ENCODE measurements at places on chromosomes 7 and 10.

DNA sequence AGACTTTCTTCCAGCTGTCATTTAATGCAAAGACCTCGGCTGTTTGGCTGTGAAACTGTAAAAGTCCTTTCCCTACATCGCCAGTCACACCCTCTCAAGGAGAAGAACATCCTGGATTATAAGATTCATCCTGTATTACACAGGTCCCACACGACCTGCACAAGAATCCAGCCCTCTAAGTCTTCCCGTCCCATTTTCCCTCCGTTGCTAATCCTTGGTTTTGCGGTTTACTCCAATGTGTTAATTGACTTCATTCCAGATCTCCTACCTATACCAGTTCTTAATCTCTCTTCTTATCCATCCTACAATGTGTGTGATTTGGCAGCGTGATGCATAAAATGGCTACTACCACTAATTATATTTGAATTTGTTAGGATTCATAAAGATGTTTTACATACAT lies 110.4 kb downstream of the COL28A1 start:
- DNase-seq: no peak

DNA sequence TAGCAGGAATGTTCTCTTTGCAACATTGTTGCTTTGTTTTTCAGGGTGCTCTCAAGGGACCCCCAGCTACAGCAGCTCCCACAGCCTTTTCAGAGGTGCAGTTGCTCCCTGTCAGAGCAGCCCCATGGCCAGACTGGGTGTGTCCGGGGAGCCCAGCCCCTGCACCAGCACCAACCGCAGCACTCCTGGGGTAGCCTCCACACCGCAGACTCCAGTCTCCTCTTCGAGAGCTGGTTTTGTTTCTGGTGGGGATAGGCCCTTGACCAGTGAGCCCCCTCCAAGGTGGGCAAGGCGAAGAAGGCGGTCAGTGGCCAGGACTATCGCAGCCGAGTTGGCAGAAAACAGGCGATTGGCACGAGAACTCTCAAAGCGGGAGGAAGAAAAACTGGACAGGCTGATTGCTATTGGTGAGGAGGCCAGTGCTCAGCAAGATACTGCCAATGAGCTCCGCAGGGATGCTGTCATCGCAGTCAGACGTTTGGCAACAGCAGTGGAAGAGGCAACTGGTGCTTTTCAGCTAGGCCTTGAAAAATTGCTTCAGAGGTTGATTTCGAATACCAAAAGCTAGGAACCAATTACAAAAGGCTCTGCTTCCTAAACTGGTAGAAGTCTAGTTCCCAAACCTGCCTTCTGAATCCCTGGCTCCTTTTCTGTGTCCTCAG lies 5.4 kb downstream of the HSPA14 start:
- no peak for DNase-seq

DNA sequence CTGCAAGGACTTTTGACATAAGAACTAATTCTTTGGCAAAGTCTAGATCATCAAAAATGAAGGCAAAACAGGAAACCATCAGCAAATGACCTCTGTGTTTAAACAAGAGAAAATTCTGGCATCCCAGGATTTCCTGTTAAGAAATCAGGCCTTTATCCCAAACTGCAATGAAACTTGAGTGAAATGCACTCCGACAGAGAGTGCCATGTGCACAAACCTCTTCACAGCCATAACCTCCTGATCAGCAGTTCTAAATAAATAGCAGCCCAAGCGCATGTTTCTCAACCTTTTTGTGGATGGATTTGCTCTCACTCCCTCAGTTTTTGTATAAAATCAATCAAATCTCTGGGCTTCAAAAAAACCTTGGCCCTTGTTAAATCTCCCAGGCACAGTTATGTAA lies 107.7 kb upstream of the EEPD1 start:
- DNase-seq: no peak

DNA sequence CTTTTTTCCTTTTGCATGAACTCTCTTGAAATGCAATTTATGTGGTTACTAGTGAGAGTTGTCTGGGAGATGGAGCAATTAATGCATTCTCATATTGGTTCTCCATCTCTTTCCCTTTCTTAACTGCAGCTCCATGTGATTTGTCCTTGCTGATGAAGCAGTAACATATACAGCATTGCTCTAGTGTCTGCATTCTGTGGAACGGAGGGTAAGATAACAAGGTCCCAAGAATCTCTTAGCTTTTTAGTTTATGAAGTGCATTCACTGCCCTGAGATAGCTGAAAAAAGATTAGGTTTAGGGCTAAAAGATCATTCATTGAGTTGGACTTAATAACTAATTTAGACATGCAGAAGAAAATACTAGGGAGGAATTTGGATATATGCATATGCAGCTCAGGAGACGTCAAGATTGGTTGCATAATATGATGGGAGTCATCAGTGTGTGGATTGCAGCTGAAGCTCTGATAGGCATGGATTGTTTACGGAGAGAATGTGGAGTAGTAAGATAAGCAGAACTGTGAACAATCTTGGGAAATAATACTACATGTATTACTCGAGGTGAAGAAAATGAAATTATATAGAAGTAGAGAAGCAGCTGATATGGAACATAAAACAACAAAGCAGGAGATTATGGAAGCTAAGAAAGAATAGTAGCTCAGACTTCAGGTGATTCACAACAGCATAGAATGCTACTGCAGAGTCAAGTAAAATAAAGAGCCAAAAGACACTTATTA lies 404.7 kb downstream of the ARL4A start:
- no peak for DNase-seq

- DNase-seq: no peak
These were observed 251.1 kb downstream of the IPMK start for GRCh38 chr10:58016614-58017013.

DNA sequence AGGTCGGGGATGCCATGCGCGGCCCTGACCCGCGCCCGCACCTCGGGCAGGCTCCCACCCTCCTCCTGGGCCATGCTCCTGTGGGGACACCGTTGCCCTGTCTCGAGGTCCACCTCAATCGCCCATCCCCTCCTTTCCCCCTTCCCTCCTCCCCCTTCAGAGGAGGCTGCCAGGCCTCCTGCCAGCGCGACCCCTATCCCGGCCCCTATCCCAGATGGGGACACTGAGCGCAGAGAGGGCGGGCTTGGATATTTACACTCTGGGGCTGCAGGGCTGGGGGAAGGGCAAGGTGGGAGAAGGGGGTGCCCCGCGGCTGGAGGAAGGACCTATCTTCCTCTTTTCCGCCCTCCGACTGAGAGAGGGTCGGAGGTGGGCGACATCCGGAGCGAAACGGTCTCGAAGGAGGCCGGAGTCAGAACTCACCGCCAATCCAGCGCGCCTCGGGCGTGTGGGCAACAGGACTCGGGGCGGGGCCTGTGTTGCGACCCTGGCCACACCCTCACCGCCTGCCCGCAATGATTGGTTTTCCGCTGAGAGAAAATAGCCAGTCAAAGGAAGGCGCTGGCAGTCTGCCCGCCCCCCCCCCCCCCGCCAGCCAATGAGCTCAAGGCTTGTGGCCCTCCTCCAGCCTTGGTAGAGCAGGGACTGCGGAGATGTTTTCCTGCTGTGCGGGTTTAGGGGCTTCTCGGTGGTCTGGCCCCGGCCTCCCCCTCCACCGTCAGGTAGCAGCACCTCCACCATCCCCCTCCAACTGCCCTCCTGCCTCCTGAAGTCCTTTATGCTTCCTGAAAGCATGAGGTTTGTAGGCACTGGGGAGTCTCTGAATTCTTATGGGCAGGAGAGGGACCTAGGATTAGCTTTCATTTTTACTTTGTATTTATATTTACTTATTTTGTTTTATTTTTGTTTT lies at the start of gene METTL27:
METTL27 (minus strand) TSS at position 450 of the 910 bp plus-strand sequence; CDS start at position 74, 376 bp downstream.
- DNase-seq: peak; percentile 84

DNA sequence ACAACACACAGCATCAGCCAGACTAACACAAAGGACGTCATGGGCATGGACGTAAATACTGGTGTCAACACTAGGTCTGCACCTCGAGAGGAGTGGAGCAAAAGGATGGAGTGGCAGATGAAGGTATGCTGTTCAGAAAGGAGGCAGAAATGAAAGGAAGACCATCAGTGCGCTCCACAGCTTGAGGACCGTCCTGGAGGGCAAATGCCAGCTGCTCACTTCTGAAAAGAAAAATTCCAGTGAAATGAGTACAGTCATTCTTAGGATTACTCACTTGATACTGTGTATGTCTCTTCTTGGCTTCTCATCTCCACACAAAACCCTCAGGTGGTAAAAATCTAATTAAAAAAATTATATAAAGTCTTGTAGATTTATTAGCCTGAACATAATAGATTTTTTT lies 44.8 kb downstream of the EGFR start:
- no peak for DNase-seq

DNA sequence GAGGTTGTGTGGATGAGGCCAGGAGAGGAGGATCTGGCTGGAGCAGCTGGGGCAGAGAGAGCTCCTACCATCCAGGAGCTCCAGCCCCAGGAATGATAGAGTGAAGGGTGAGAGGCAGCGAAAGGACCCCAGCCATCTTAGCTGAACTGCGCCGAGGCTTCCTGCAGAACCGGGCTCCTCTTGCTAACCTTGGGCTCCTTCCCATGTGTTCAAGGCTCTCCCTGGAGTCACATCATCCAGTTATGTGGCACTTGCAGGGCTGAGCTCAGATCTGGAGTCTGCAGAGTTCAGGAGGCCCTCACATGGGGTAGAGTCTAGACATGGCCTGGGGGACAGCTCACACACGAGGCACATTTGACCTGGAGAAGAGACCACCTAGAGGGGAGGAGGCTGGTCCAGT lies 225.0 kb upstream of the ZNF32 start:
- no peak for DNase-seq

GRCh38 chr10:121522831-121523230 lies 75.4 kb downstream of the FGFR2 start:
- DNase-seq: no peak

GRCh38 chr10:31657434-31657872 lies 271.2 kb downstream of the ARHGAP12 start:
- DNase-seq: no peak

- DNase-seq: no peak
These were observed 85.2 kb downstream of the IGF2BP3 start for GRCh38 chr7:23385140-23385539.

DNA sequence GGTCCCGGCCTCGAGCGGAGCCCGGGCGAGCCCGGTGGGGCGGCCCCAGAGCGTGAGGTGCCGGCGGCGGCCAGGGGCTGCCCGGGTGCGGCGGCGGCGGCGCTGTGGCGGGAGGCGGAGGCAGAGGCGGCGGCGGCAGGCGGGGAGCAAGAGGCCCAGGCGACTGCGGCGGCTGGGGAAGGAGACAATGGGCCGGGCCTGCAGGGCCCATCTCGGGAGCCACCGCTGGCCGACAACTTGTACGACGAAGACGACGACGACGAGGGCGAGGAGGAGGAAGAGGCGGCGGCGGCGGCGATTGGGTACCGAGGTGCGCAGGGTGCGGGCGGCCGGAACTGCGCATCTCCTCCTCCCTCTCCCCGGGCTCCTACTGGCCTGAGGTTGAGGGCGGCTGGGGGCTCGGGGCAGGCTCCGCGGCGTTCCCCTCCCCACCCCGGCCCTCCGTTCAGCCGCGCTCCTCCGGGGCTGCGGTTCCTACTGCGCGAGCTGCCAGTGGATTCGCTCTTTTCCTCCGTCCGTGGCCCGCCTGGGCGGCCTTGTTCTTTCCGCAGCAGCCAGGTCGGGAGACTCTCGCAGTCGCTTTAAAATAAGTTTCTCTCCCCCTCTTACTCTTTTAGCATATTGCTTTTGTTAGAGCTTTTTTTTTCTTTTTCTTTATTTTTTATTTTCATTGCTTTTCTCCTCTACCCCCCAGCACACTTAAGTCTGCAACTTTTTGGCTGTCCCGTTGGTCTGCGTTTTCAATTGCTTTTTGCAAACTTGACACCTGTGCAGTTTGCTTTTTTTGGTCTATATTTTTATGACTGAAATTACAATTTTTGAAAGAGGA lies 600 bp downstream of the SIRT1 start:
- peak; percentile 66 for DNase-seq

DNA sequence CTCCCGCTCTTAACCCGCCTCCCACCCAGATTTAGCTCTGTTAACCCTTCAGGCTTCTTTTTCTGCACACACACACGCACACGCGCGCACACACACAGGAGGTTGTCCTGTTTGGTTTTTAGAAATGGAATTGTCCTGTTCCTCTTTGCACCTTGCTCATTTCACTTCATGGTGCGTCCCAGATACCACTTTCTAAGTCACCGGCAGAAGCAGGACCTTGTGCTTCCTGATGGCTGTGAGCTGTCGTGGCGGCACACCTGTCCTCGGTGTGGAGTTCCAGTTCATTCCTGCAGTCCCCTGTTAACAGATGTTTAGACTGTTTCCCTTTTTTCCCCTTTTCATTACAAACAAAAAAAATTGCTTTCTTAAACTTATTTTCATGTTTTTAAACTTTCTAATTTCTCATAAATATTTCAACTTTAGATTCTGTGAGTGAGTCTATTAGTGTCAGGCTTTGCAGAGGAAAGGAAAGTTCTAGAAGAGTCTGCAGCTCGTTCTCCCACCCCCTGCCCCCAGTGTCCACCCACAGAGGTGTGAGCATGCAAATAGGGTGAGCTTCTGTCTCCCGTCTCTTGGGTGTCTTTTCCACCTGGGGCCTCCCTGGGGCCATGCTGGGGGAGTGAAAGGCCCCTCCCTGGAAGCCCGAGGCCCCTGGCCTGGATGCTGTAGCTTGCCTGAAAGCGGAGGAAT lies 85.5 kb downstream of the LHPP start:
- no peak for DNase-seq

DNA sequence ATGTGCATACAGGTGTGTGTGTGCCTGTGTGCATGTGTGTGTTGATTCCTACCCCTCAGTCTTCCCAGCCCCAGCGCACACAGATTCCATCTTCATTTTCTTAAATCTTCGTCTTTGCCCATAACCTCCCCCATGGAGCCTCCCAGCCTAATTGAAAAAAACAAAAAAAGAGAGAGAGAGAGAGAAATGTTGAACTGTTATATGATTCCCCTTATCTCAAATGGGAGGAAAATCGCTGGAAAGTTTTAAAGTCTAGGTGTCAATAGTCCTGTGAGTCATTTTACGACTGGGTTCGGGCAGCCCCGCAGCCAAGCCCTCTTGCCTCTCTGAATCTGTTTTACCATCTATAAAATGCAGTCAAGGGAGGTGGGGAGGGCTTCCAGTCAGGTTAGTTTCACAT lies 60.9 kb downstream of the SPOCK2 start:
- DNase-seq: no peak

- no peak for DNase-seq
These were observed 93.4 kb upstream of the AUTS2 start for GRCh38 chr7:69504733-69505420.

DNA sequence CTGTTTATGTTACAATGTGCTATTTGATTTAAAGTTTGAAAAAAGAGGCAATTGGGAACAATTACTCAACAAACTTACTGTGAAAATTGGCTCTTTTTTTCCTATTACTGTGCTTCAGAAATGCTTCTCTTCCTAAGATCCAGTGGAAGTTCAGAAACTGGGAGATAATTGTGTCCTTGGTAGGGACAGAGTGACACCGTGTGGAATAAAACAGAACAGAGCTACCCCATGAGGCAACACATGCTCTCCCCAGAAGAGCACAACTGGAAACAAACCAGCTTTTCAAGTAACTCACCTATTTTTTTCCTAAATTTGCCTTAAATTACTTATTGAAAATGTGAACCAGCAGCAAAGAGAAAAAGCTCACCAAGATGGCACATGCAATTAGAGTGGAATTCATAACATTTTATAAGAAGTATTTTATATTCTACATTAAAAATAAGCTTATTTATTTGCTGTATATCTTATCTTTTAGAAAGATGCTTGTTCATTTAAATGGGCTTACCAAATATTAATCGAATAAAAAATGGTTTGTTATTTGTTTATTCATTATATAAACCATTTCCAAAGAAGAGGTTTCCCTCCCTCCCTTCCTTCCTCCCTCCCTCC lies 346.1 kb upstream of the ANKRD30A start:
- DNase-seq: no peak
